ENCODE measurements at places on chromosomes 12 and 14. TPM values are rescaled to one million over a fixed set of nuclear protein-coding genes. Genes with fewer than 3 reads are reported as not detected.

CPM gene
- total RNA-seq, result 7.3 TPM

A2M gene
- total RNA-seq, result 10.2 TPM

BDKRB1 gene
- 46.7 TPM for total RNA-seq

UNC119B gene
- total RNA-seq, result 22.0 TPM

UBE3B gene
- total RNA-seq, result 53.7 TPM

All from placental pericyte (primary cell).